ENCODE measurements at places on chromosomes 3 and 15.

GRCh38 chr15:51181905-51182304 is 87.2 kb upstream of the TNFAIP8L3 start:
- DNase-seq = no peak

DNA sequence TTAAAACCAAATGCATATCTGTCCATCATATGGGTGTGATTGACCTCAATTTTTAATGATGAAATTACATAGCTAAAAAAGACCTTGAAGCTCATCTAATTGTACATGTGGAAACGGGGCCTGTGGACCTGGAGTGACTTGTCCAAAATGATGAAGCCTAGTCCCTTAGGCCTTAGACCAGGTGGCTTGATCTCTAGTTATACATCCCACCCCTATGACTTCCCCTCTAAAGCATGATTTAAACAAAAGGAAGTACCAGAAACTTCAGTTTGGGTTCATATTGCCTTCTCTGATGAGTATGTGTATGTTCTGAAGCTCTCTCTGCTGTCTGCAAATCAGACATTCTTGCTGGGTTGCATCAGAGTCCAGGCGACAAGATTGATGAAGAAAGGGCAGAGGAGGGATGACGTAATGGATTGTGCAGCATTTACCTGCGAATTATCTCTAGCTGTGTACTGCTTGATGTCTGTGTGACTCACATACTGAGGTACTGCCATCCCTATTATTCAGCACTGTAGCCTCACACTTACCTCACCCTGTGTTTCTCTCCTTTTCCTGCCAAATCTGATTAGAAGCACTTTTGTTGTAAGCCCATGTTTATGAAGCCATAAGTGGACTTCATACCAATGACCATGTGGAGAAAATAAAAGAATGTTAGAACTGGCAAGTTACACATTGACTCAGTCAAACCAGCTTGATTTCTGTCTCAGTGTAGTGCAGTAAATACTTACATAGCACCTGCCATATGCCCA is 111.5 kb downstream of the FILIP1L start:
- no peak for DNase-seq

- no peak for DNase-seq
Observed at GRCh38 chr3:147737376-147737775, 328.2 kb downstream of the ZIC1 start.

GRCh38 chr15:20646529-20647142 is 105.0 kb upstream of the GOLGA6L6 start:
- DNase-seq = no peak

DNA sequence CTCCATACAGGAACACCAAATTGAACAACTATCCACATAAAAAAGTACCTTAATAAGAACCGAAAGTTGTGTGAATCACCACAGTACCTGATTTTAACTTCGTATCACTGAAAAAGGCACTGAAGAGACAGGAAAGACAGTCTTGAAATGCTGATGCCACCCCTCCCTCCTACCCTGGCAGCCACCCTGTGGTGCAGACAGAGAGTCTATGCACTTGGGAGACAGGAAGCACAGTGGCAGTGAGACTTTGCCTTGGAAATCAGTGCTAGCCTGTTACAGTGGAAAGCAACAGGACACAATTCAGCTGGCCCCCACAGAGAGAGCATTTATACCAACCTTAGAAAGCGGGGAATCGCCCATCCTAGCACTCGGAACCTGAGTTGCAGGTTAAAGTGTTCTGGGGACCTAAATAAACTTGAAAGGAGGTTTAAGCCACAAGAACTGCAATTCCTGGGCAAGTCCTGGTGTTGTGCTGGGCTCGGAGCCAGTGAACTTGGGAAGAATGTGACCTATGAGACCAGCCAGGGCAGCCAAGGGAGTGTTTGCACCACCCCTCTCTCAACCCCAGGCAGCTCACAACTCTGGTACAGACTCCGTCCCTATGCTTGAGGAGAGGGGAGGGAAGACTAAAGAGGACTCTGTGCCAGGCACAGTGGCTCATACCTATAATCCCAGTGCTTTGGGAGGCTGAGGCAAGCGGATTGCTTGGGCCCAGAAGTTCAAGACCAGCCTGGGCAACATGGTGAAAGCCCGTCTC is 240.1 kb downstream of the ISL2 start:
- DNase-seq = peak; percentile 77

GRCh38 chr3:166706094-166706493 is 674.0 kb downstream of the ZBBX start:
- DNase-seq = no peak

DNA sequence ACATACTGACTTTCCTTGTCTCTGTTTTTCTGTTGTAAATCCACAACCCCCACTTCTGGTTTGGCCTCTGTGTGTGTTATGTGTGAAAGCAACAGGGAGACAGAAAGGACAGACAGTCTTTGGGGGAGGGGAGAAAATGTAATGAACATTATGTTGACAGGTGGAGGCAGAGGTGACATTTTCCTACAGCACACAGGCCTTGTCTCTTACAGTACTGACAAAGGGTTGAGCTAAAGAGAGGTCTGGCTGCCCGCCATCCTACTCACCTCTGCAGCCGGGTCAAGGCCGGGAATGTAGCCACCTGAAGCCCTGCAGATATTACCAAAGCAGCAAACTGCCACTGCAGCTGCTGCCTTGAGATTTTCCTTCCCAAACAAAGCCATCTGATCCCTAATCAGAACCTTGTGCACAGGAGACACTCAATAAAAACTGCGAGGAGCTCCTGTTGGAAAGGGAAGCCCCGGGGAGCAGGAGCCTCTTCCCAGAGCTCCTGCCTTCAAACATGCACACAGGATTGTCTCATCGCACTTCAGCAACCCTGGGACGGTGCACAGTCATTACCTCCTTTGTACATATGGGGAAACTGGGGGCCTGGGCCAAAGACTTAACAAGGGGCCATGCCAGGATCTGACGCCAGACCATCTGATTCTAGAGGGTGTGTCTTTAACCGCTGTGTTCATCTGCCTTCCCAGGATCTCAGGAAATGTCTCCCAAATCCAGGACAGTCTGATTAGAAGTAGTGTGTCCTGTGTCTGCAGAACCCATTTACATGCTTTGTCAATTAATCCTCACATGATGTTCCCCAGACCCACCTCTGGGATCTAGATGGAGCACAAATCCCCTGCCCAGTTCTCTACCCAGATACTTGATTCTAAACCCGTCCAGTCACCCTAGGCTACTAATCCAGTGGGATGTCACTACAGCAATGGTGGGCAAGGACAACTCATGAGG is 14.2 kb downstream of the MYO5C start:
- peak; percentile 82 for DNase-seq
